ENCODE measurements at places on chromosomes 5 and 9.

GRCh38 chr5:89069591-89069990 lies 186.6 kb upstream of the MEF2C start:
- H3K27ac ChIP-seq: no peak overlapping the region
- no peaks in the 10 kb centered on the region for H3K4me1 ChIP-seq
- H3K36me3 ChIP-seq: no peaks in the 10 kb centered on the region

- no peak overlapping the region for H3K27ac ChIP-seq
- H3K4me1 ChIP-seq: peaks cover 35% of the 10 kb centered on the region
- H3K27me3 ChIP-seq: no peaks in the 10 kb centered on the region
- H3K36me3 ChIP-seq: no peaks in the 10 kb centered on the region
- no peak overlapping the region for H3K4me3 ChIP-seq
- DNase-seq: no peak
Observed at GRCh38 chr5:68265347-68265746, 49.8 kb downstream of the PIK3R1 start.

DNA sequence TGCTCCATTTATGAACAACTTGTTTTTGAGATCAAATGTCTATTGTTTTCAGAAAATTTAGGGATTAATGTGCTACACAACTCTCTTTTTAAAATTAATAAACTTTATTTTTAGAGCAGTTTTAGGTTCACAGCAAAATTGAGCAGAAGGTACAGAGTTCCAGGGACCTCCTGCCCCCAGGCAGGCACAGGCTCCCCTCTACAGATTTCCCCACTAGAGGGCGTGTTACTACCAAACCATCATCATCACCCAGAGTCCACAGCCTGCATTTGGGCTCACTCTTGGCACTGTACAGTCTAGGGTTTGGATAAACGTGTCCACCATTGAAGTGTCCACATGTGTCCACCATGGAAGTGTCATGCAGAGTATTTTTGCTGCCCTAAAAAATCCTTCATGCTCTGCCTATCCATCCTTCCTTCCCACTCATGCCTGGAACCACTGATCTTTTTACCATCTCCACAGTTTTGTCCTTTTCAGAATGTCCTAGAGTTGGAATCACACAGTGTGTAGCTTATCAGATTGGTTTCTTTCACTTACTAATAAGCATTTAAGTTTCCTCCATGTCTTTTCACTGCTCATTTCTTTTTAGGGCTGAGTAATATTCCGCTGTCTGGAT lies 61.7 kb downstream of the MRPL36 start:
- no peaks in the 10 kb centered on the region for H3K27me3 ChIP-seq
- DNase-seq: peak; percentile 54
- H3K4me1 ChIP-seq: no peaks in the 10 kb centered on the region
- no peaks in the 10 kb centered on the region for H3K36me3 ChIP-seq

DNA sequence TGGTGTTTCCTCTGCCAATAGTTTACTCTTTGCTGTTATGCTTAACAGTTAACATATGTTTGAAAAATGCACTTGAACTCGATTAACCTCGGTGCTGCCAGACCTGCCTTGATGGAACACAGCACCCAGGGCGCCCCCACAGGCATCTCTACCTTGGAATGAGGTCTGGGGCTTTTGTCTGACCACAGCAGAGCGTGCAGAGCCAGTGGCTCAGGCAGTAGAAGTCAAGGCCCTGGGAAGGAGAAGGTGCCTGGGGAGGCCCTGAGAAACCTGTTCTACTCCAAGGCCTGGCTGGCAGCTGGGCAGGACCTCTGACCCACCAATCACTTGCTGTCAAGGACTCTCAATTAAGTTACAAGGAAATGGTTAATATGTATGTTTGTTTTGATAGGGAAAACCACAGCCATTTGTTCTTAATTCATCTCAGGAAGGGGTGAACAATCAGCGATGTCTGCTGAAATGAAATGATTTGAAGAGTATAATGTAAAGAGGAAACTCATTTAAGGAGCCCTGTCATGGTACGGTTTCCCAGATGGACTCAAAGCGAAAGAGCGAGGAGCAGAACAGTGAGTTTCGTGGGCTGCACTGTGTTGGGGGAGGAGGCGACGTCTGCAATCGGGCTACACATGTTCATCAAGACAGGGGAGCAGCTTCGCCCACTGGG lies 21.9 kb downstream of the MACROH2A1 start:
- no peak overlapping the region for H3K27ac ChIP-seq

- H3K4me1 ChIP-seq: no peaks in the 10 kb centered on the region
- no peak overlapping the region for H3K27ac ChIP-seq
- H3K27me3 ChIP-seq: no peaks in the 10 kb centered on the region
- DNase-seq: no peak
- H3K4me3 ChIP-seq: no peak overlapping the region
- no peaks in the 10 kb centered on the region for H3K36me3 ChIP-seq
Observed at GRCh38 chr5:116404792-116405191, 169.8 kb downstream of the SEMA6A start.

GRCh38 chr5:180380441-180380840 lies 27.3 kb upstream of the GFPT2 start:
- H3K4me3 ChIP-seq: no peak overlapping the region
- H3K27me3 ChIP-seq: no peaks in the 10 kb centered on the region
- no peaks in the 10 kb centered on the region for H3K4me1 ChIP-seq
- DNase-seq: no peak
- H3K36me3 ChIP-seq: no peaks in the 10 kb centered on the region
- no peak overlapping the region for H3K27ac ChIP-seq

- DNase-seq: peak; percentile 33
- H3K27ac ChIP-seq: no peak overlapping the region
- no peak overlapping the region for H3K4me3 ChIP-seq
- peaks cover 35% of the 10 kb centered on the region for H3K4me1 ChIP-seq
- no peaks in the 10 kb centered on the region for H3K36me3 ChIP-seq
Observed at GRCh38 chr5:75664979-75665378, 52.3 kb downstream of the POC5 start.

- peaks cover 6% of the 10 kb centered on the region for H3K4me1 ChIP-seq
- H3K4me3 ChIP-seq: no peak overlapping the region
- H3K27ac ChIP-seq: no peak overlapping the region
- no peaks in the 10 kb centered on the region for H3K36me3 ChIP-seq
- DNase-seq: no peak
Observed at GRCh38 chr9:110942522-110942921, 95.7 kb downstream of the LPAR1 start.

DNA sequence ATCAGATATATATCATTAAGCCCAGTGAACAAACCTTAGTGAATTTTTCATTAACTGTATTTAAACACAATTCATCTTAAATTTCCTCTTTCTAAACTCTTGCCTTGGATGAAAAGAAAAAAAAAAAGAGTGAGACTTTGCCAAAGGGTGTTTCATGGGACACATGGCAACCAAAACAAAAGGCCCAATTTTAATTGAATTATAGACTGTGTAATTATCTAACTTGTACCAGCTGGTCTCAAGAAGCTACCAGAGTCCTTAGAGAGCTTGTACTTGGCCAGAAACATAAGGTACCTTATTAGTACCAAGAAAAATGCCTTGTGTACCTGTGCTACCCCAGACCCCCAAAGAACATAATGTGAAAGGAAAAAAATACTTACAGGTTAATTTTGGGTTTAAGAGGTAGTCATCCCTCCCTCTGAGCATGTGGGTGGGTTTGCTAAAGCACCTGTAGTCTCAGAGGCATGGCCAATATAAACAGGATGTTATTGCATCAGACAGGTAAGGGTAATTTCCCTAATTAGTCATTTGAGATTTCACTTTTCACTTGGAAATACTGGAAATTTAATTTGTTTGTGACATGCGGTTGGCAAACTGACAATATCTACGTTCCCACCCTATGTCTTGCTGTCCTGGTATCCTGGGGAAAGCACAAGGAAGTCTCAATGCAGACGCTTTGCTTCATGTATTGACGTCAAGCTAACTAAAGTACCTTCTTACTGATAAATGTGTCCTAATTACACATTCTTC lies 90.1 kb downstream of the SNCAIP start:
- no peak for DNase-seq
- peaks cover 4% of the 10 kb centered on the region for H3K4me1 ChIP-seq
- no peaks in the 10 kb centered on the region for H3K36me3 ChIP-seq
- no peak overlapping the region for H3K27ac ChIP-seq

- no peaks in the 10 kb centered on the region for H3K4me1 ChIP-seq
- no peak for DNase-seq
- no peaks in the 10 kb centered on the region for H3K36me3 ChIP-seq
- no peaks in the 10 kb centered on the region for H3K27me3 ChIP-seq
- H3K4me3 ChIP-seq: no peak overlapping the region
- H3K27ac ChIP-seq: no peak overlapping the region
Observed at GRCh38 chr5:18023986-18024385, 389.7 kb downstream of the TAF11L14 start.

DNA sequence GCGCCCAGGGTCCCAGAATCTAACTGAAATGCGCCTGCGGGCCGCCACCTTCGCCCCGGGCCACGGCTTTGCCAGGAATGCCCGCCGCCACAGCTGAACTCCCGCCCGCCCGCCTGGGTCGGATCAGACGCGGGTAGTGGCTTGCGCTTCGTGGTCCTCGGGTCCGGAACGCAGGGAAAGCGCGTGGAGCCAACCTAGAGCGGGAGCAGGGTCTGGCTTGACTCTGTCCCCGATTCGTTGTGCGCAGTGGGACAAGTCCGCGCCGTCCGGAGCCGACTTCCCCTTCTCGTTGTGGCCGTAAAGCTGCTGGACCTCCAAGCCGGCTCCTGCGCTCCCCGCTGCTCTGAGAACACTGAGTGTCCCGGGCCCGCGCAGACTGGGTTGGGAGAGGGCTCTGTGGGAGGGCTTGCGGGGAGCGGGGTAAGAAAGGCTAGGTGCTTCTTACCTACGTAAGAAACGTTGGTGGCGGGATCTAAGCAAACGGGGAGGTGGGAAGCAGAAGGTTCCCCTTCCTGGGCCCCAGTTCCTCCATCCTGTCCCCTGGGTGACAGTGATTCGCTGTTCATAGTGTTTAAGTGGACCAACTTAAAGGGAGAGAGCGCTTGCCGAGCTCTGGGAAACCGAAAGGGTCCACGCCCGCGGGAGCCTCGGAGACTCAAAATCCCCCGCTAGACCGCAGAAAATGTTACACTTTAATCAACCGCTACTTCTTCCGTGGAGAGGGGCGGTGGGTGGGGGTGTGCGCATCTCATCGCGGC lies 4.4 kb upstream of the FOXE1 start:
- peaks cover 100% of the 10 kb centered on the region for H3K27me3 ChIP-seq
- no peak overlapping the region for H3K27ac ChIP-seq
- H3K4me3 ChIP-seq: peak overlapping the region; percentile 30

DNA sequence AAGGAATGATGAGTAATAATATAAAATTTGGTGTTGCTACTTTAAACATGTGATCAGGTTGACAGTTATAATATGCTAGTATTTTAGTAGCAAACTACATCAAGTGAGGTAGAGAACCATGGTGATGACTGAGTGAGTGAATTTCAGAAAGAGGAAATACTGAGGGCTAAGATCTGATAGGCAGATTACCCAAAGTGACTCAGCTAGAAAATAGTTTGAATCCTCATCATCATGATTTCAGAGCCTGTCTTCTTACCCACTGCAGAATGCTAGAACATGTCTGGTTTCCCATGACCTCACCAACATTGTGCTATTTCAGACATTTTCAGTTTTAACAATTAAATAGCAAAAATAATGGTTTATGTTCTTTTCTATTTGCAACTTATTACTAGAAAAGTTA lies 602.1 kb downstream of the TAF11L14 start:
- no peak overlapping the region for H3K4me3 ChIP-seq
- no peaks in the 10 kb centered on the region for H3K36me3 ChIP-seq
- no peaks in the 10 kb centered on the region for H3K27me3 ChIP-seq

- H3K27ac ChIP-seq: no peak overlapping the region
- H3K27me3 ChIP-seq: peaks cover 21% of the 10 kb centered on the region
- DNase-seq: no peak
- H3K4me1 ChIP-seq: peaks cover 3% of the 10 kb centered on the region
- H3K4me3 ChIP-seq: no peak overlapping the region
Observed at GRCh38 chr5:35987776-35988175, 3.4 kb downstream of the UGT3A1 start.

GRCh38 chr5:6423327-6424109 lies 25.1 kb upstream of the UBE2QL1 start:
- no peaks in the 10 kb centered on the region for H3K36me3 ChIP-seq
- H3K27ac ChIP-seq: no peak overlapping the region
- no peaks in the 10 kb centered on the region for H3K4me1 ChIP-seq
- H3K27me3 ChIP-seq: peaks cover 7% of the 10 kb centered on the region

DNA sequence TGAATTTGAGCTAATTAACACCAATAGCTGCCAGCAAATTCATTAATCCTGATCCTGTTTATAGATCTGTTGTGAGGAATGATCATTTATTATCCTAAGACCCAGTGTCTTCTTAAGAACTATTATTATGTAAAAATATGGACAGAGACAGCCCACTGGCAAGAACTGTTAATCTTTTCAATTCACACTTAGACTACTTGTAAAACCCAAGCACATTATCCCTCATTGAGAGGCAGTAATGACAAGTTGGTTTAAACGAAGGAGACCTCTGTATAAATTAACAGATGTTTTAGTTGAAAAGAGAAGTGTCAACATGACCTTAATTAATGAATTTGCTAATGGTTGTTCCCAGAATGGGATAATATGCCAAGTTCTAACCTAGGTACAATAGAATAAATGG lies 270.3 kb upstream of the IZUMO3 start:
- DNase-seq: no peak
- peaks cover 2% of the 10 kb centered on the region for H3K4me1 ChIP-seq
- H3K4me3 ChIP-seq: no peak overlapping the region
- H3K36me3 ChIP-seq: no peaks in the 10 kb centered on the region

- H3K4me1 ChIP-seq: peaks cover 20% of the 10 kb centered on the region
- no peak overlapping the region for H3K4me3 ChIP-seq
- no peaks in the 10 kb centered on the region for H3K27me3 ChIP-seq
- no peak overlapping the region for H3K27ac ChIP-seq
Observed at GRCh38 chr5:173572431-173573125, 43.9 kb downstream of the BOD1 start.

GRCh38 chr5:158852622-158853021 lies 247.1 kb downstream of the EBF1 start:
- no peak overlapping the region for H3K4me3 ChIP-seq
- DNase-seq: no peak
- no peaks in the 10 kb centered on the region for H3K27me3 ChIP-seq
- H3K36me3 ChIP-seq: no peaks in the 10 kb centered on the region
- H3K27ac ChIP-seq: no peak overlapping the region
- H3K4me1 ChIP-seq: peaks cover 15% of the 10 kb centered on the region

DNA sequence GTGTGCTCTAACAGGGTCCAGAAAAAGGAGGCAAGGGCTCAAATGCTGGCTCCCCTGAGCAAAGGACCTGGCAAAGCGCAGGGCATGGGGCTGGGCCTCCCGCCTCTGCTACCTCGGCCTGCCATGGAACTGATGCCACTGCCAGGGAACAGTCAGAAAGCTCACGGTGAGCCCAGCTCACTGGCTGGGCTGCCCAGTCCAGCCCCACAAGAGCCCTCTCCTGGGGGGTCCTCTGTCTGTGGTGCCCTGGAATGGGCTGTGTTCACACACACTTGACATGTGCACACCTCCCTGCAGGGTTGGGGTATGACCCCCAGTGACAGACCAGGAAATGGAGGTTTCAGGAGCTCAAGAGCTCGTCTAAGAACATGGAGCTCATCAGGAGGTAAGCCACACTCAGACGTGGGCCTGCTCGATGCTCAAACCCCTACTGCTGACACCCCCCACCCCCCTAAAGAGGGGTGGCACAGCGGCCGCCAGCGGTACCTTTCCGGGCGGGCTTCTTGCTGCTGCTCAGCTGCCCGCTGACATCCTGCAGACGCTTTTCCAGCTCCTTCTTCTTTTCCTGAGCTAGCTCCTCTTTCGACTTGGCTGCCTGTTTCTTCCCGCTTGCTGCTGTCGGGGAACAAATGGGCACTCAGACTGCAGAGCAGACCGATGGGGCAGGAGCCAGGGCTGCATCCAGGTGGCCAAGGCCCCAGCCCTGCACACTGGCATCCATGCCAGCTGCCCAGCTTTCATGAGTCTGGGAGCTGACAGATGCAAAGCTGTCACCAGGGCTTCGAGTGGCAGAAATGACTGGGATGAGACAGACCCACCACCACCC lies 9.1 kb downstream of the BRD3OS start:
- H3K4me1 ChIP-seq: no peaks in the 10 kb centered on the region
- no peak overlapping the region for H3K27ac ChIP-seq
- no peaks in the 10 kb centered on the region for H3K27me3 ChIP-seq
- peaks cover 10% of the 10 kb centered on the region for H3K36me3 ChIP-seq
- H3K4me3 ChIP-seq: no peak overlapping the region

Data from neural progenitor cell (in vitro differentiated cells).